WTC11 (cell line): ENCODE measurements at places on chromosomes 3 and 15. TPM values are rescaled to one million over a fixed set of nuclear protein-coding genes. Genes with fewer than 3 reads are reported as not detected.

DNA sequence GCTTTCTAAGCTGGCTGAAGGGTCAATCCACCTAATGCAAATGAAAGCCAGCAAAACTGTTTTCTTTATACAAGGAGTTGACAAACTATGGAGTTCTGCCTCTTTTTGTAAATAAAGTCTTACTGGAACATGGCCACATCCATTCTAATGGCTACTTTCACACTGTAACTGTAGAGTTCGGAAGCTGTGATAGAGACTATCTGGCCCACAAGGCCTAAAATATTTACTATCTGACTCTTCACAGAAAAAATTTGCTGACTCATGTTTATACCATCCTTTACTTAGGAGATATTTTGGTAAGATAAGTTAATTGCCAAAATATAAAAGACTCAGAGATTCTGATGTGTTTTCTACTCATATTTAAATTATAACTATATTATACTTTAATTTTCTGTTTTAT lies 93.7 kb upstream of the GK5 start:
- H3K27me3 ChIP-seq, result no peaks in the 10 kb centered on the region
- no peaks in the 10 kb centered on the region for H3K36me3 ChIP-seq
- no peaks in the 10 kb centered on the region for H3K4me1 ChIP-seq
- no peak for DNase-seq
- H3K4me3 ChIP-seq, result no peak overlapping the region
- H3K27ac ChIP-seq, result no peak overlapping the region

Gene MORC1
- not detected in 3 replicates for total RNA-seq

Gene TMCO5A
- total RNA-seq, result not detected in 3 replicates

DNA sequence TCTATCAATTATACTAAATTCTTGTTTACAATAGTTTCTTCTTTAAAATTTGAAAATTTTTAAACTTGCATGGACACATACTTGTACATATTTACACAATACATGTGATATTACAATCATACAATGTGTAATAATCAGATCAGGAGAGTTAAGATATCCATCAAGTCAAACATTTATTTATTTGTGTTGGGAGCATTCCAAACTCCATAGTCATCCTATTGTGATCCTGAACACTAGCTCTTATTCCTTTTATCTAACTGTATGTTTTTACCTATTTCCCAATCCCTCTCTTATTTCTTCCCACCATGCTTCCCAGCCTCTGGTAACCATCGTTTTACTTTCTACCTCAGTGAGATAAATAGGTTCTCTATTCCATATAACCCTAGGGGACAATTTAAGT lies 1219.2 kb downstream of the ZPLD1 start:
- DNase-seq, result no peak
- no peak overlapping the region for H3K27ac ChIP-seq
- H3K27me3 ChIP-seq, result no peaks in the 10 kb centered on the region
- H3K4me3 ChIP-seq, result no peak overlapping the region
- no peaks in the 10 kb centered on the region for H3K36me3 ChIP-seq

DNA sequence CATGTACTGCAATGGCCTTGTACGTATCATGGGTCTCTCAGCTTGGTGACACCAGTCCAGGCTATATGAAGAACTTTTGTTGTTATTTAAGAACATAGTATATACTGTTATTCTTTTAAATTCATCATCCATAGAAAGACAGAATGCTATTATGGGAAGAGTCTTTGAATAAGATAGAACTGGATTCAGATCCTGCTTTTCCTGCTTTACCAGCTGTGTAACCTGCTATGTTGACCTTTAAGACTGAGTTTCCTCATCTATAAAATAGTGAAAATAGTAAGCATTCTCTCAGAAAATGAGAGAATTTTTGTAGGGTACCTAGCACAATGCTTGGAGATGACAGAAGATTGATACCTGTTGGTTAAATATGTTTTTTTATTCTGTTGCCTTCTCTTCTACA lies 204.1 kb upstream of the TBL1XR1 start:
- peaks cover 3% of the 10 kb centered on the region for H3K36me3 ChIP-seq
- no peak overlapping the region for H3K27ac ChIP-seq
- no peak for DNase-seq
- no peaks in the 10 kb centered on the region for H3K27me3 ChIP-seq
- peaks cover 40% of the 10 kb centered on the region for H3K4me1 ChIP-seq
- no peak overlapping the region for H3K4me3 ChIP-seq

GRCh38 chr3:197836244-197836643 lies 45.2 kb downstream of the LRCH3 start:
- H3K36me3 ChIP-seq, result peaks cover 53% of the 10 kb centered on the region
- DNase-seq, result no peak
- H3K27ac ChIP-seq, result no peak overlapping the region
- H3K4me3 ChIP-seq, result no peak overlapping the region
- H3K4me1 ChIP-seq, result no peaks in the 10 kb centered on the region

- peaks cover 2% of the 10 kb centered on the region; the same call in 1 of the 2 replicates for H3K27me3 ChIP-seq
- peaks cover 4% of the 10 kb centered on the region; the same call in 1 of the 2 replicates for H3K4me1 ChIP-seq
- H3K4me3 ChIP-seq, result no peak overlapping the region
- DNase-seq, result no peak
- no peaks in the 10 kb centered on the region for H3K36me3 ChIP-seq
Observed at GRCh38 chr3:194121891-194122631, 13.9 kb upstream of the HES1 start.

DNA sequence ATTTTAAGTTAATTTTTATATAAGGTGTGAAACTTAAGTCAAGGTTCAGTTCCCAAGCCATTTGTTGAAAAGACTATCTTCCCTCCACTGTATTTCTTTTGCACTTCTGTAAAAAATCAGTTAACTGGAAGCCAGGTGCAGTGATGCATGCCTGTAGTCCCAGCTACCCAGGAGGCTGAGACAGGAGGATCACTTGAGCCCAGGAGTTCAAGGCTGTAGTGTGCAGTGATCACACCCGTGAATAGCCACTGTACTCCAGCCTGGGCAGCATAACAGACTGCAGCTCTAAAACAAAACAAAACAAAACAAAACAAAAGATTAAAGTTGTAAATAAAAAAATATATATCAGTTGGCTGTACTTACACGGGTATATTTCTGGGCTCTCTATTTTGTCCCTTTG lies 33.1 kb upstream of the SEC22A start:
- H3K27ac ChIP-seq, result no peak overlapping the region
- no peak for DNase-seq
- H3K4me1 ChIP-seq, result no peaks in the 10 kb centered on the region
- no peaks in the 10 kb centered on the region for H3K27me3 ChIP-seq

Gene VGLL3
- total RNA-seq, result 6.1 to 10.4 TPM (median 6.9 TPM) in 3 replicates

- H3K36me3 ChIP-seq, result no peaks in the 10 kb centered on the region
- no peak overlapping the region for H3K27ac ChIP-seq
- H3K27me3 ChIP-seq, result no peaks in the 10 kb centered on the region; the same call in 1 of the 2 replicates
- DNase-seq, result no peak
- no peak overlapping the region for H3K4me3 ChIP-seq
Observed at GRCh38 chr3:32089476-32089875, 16.9 kb upstream of the GPD1L start.

GRCh38 chr15:48754011-48754410 lies 56.9 kb downstream of the CEP152 start:
- H3K27ac ChIP-seq, result no peak overlapping the region
- H3K27me3 ChIP-seq, result no peaks in the 10 kb centered on the region
- no peak overlapping the region for H3K4me3 ChIP-seq

DNA sequence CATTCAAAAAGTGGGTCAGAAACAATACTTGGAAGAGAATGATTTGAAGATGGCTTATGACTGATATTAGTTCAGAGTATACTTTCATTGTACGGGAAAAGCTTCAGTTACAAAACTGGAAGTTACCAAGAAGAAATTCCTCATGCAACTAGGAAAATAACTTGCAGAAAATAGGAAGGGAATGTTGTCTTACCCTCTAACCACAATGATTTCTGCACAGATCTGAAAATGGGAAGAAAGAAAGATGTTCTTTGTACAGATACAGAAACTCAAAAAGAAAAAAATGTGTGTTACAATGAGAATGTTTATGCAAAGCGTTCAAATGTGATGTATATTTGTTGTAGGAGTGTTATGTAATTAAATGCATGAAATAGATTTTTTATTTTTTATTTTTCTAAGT lies 3.7 kb downstream of the ZNF280D start:
- no peak overlapping the region for H3K27ac ChIP-seq
- peaks cover 10% of the 10 kb centered on the region for H3K27me3 ChIP-seq
- peaks cover 33% of the 10 kb centered on the region for H3K4me1 ChIP-seq
- no peak overlapping the region for H3K4me3 ChIP-seq

GRCh38 chr3:12986986-12987385 lies 86.2 kb downstream of the IQSEC1 start:
- peaks cover 18% of the 10 kb centered on the region for H3K4me1 ChIP-seq
- no peak overlapping the region for H3K4me3 ChIP-seq
- DNase-seq, result no peak

GRCh38 chr3:1987980-1988379 lies 110.7 kb upstream of the CNTN4 start:
- no peak for DNase-seq
- H3K36me3 ChIP-seq, result peaks cover 49% of the 10 kb centered on the region
- no peak overlapping the region for H3K27ac ChIP-seq
- H3K4me1 ChIP-seq, result no peaks in the 10 kb centered on the region

GRCh38 chr3:185479373-185479945 lies 19.4 kb downstream of the TMEM41A start:
- no peaks in the 10 kb centered on the region for H3K4me1 ChIP-seq
- no peaks in the 10 kb centered on the region; the same call in 1 of the 2 replicates for H3K27me3 ChIP-seq
- H3K36me3 ChIP-seq, result no peaks in the 10 kb centered on the region
- no peak overlapping the region for H3K27ac ChIP-seq
- DNase-seq, result no peak

Gene FSIP1
- total RNA-seq, result 0.55 to 0.61 TPM (median 0.60 TPM) in 3 replicates

DNA sequence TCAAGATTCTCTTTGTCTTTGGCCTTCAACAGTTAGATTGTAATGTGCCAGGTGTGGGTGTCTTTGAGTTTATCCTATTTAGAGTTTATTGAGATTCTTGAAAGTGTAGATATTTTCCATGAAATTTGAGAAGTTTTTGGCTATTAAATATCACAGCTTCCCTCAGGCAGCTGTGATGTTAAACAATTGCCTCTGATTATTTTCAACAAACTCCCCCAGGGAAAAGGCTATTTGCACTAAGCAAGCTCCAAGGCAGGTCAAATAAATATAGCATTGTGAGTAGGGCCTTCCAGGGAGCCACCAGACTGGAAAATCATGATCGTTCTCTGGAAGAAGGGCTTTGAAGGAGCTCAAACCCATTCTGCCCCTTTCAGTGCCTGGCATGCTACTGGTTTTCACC lies 107.0 kb downstream of the EEFSEC start:
- H3K27me3 ChIP-seq, result peaks cover 3% of the 10 kb centered on the region
- no peak for DNase-seq
- no peak overlapping the region for H3K27ac ChIP-seq
- H3K4me3 ChIP-seq, result no peak overlapping the region
- peaks cover 21% of the 10 kb centered on the region for H3K36me3 ChIP-seq
- H3K4me1 ChIP-seq, result peaks cover 8% of the 10 kb centered on the region

Gene NEIL1
- total RNA-seq, result 24.8 to 25.2 TPM (median 24.9 TPM) in 3 replicates

Gene CAMP
- total RNA-seq, result not detected in 3 replicates

DNA sequence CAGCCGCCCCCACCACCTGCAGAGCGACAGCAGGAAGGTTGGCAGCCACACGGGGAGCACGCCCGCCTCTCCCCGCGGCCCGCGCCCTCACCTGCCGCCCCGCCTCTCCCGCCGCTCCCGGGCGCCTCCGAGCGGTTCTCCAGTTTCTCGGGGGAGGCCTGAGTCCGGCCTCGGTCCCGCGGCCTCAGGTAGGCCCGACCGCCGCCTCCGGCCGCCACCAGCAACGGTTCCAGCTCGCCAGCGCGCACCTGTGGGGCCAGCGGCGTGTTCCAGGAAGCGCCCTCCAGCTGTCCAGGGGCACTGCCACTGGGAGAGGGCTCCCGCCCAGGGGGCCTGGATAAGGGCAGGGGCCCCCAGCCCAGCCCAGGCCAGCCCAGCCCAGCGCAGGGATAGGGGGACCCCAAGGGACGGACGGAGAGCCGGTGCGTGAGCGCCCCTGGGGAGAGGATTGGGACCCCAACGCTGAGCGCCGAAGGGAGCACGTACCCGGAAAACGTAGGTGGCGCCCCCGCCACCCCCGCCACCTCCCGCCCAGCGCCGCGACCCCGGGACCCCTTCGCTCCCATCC lies 2.2 kb downstream of the LTK start:
- H3K27ac ChIP-seq, result no peak overlapping the region
- peaks cover 18% of the 10 kb centered on the region for H3K4me1 ChIP-seq

Gene MB21D2
- total RNA-seq, result 14.0 to 19.7 TPM (median 15.5 TPM) in 3 replicates

DNA sequence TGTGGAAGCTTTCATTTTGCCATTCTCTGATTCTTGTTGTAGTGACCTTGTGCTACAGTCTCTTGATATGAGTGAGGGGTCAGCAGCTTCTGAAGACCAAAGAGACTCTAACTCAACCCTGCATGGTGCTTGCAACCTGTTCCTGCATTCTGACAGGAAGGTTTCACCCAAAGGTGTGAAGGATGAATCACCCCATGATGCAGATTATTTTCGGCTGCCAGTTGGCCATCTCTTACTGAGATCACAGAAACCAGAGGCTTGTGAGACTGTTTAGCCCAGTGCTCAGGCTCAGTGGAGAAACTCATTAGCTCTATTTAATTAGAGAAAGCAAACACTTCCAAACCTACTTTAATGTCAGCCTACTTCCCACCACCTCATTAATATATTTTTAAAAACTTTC lies 29.2 kb upstream of the TPRG1 start:
- no peaks in the 10 kb centered on the region for H3K36me3 ChIP-seq
- no peak overlapping the region for H3K4me3 ChIP-seq
- no peaks in the 10 kb centered on the region for H3K27me3 ChIP-seq
- H3K27ac ChIP-seq, result no peak overlapping the region
- DNase-seq, result no peak
- peaks cover 4% of the 10 kb centered on the region; the same call in 1 of the 2 replicates for H3K4me1 ChIP-seq

- no peak overlapping the region for H3K4me3 ChIP-seq
- H3K36me3 ChIP-seq, result no peaks in the 10 kb centered on the region
- peaks cover 15% of the 10 kb centered on the region for H3K27me3 ChIP-seq
- no peaks in the 10 kb centered on the region for H3K4me1 ChIP-seq
- DNase-seq, result no peak
- H3K27ac ChIP-seq, result no peak overlapping the region
Observed at GRCh38 chr3:62404321-62404720, 31.0 kb upstream of the FEZF2 start.

DNA sequence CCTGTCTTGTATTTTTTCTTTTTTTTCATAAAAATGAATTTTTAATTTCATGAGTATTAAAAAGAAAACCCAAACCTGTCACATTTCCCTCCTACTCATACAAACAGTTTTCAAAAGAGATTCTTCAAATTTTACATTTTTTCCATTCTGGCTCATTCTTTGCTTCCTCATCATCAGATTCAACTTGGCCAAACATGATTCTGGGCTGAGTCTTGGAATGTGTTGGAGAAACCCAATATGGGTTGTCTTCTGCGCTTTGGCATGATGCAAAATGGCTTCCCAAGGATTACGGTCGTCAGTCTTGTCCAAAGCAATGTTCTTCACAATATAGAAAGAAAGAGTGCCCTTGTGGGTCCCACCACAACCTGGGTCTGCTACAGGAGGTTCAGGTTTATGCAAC lies 12.4 kb upstream of the TM4SF4 start:
- no peak overlapping the region for H3K4me3 ChIP-seq
- no peaks in the 10 kb centered on the region for H3K36me3 ChIP-seq
- H3K27me3 ChIP-seq, result no peaks in the 10 kb centered on the region
- no peak for DNase-seq

GRCh38 chr3:125121246-125122010 lies 65.6 kb upstream of the HEG1 start:
- H3K4me3 ChIP-seq, result peak overlapping the region; percentile 74
- DNase-seq, result no peak
- peak overlapping the region; percentile 36 for H3K27ac ChIP-seq
- H3K4me1 ChIP-seq, result peaks cover 50% of the 10 kb centered on the region
- peaks cover 11% of the 10 kb centered on the region for H3K27me3 ChIP-seq
- H3K36me3 ChIP-seq, result 0 out of 2 replicates have a peak, but pooled peaks cover 4% of the 10 kb centered on the region

- peaks cover 24% of the 10 kb centered on the region for H3K27me3 ChIP-seq
- H3K27ac ChIP-seq, result no peak overlapping the region
- H3K4me1 ChIP-seq, result peaks cover 53% of the 10 kb centered on the region
- peak overlapping the region; percentile 76 for H3K4me3 ChIP-seq
- H3K36me3 ChIP-seq, result peaks cover 22% of the 10 kb centered on the region
Observed at GRCh38 chr15:92653836-92654539, 1.6 kb downstream of the FAM174B start.
